Esophagus squamous epithelium (tissue), 5 donors: ENCODE measurements at places on chromosomes 3 and 15.

- DNase-seq = no peak
These were observed 257.4 kb upstream of the ADAMTS9 start for GRCh38 chr3:64945171-64945729.

- no peak for DNase-seq
These were observed 238.0 kb downstream of the XXYLT1 start for GRCh38 chr3:195032955-195033354.

DNA sequence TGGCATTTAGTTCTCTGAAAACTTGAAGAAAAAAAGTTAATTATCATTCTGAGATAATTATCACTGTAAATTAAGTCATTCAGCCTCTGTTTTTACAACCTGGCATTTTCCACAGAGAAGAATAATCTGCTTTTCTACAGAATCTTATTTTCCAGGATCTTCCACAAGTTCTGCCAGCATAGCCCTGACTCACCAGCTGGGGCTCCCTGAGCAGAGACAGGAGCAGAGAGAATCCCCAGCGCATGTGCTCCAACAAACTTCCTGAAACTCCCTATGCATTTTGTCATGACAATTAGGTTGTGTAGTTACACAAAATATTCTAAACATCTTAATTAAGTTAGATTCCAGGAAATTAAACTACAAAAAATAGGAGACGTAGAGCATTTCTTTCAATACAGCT, 32.1 kb upstream of the TMEM207 start:
- DNase-seq = no peak

DNA sequence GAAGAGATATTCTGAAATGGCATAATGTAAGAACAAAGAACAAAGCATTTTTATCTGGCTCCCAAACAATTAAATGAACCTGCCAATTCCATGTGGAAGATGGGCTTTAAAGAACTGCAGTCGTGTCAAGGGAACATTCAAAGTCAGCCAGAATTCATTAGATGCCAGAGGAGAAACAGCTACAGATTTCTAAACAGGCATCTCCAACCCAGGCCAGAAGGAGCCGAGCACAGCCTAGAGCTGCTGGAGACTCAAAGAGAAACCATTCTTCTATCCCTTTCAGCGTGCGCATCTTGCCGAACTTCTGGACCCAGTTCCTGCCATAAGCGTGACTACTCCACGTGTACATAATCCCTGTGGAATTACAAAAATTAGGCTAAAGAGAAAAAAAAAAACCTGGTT, 60.4 kb downstream of the MB21D2 start:
- no peak for DNase-seq

- DNase-seq = no peak
These were observed 736.9 kb upstream of the CCDC54 start for GRCh38 chr3:106640353-106640752.

GRCh38 chr3:191502583-191502982, 41.6 kb downstream of the PYDC2 start:
- no peak for DNase-seq
